ENCODE measurements at places on chromosomes 5 and 9.
A peak's percentile ranks its signal among the peaks of the same experiment; 100 is the strongest.

DNA sequence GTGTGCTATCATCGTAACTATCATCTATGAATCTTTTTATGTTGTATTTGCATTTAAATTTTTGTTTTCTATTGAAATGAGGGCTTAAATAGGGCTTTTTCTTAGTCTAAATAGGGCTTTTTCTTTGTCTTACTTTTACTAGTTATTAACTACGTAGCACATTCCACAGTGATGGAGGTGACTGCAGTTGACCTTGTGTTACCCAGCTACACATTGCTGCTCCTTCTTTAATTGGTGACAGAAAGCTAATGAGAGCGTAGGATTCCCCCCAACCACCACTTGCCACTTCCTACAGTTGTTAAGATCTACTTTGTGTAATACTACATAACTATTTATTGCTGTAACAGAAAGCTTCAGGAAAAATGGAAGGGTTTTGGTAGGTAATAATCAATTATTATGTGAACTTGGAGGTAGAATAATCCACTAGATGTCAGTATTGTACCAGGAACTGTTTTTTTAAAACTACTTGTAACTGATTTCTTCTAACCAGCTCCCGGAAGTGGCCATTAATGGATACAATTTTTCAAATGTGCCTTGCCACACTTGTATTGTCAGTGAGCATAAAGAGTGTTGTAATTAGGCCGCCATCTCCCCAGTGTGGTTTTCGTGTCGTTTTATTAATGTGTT is 18.0 kb downstream of the MTRR start:
- no peak for DNase-seq

DNA sequence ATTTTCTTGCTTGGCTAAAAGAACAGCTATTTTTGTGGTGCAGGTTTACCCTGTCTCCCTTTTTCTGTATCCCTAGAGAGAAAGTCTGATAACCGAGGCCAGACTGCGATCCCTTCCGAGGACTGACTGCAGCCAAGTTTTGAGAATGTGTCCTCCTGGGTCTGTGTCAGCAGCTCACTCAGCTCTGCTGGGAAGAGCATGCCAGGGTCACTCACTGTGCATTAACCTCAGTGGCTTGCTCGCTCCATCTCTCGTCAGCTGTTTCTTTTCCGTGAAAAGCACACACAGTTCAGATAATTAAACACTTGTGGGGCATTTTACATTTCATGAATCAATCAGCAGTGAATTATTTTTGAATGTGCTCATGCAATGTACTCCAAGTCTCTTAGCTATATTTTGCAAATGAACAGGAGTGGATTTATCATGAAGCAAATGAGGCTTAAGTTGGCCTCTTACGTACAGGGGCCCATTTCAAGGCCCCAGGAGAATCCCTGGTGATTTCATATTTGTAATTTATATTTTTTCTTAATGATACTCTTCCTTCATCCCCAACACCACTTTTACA is 252.1 kb downstream of the SMARCA2 start:
- no peak for DNase-seq

GRCh38 chr9:37790096-37790495 is 5.2 kb upstream of the EXOSC3 start:
- no peak for DNase-seq

DNA sequence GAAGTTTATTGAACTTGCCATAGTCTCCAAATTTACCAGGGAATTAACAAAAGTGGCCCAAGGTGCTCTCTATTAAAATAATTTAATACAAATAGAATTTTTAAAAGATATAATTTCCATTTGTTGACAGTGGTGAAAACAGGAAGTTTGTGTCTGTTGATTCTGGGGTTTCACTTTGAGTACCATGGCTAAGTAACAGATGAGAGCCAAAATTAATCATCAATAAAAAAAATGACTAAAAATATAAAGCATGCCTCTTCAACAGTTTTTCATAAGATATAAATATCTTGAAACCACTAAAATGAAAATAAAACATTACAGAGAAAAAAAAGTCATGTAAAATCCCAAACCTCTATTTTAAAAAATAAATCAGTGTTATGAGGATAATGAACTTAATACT is 49.8 kb downstream of the SGCD start:
- DNase-seq = no peak

DNA sequence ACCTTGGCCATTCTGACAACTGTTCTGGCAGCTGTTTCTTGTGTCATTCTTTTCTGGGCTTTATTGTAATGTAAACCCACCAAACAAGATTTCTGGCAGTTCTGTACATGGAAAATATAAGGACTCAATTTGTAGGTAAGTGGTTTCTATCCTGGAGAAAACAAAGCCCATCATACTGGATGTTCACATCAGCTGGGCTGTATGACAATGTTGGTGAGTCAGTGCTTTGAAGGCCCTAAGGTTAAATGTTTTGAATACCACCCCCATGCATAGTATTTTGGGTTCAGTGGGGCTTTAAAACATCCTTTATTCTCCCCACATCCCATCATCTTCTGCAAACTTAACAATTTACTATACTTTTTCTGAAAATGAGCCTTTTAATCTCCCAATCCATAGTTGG is 52.5 kb downstream of the SH3GL2 start:
- DNase-seq = no peak

- no peak for DNase-seq
These were observed 1014.1 kb downstream of the PTPRD start for GRCh38 chr9:9598723-9599122.

GRCh38 chr9:112863746-112864145 is 26.9 kb downstream of the SLC46A2 start:
- DNase-seq = no peak

- no peak for DNase-seq
These were observed 211.2 kb downstream of the DAB2IP start for GRCh38 chr9:121862371-121863332.

- DNase-seq = no peak
These were observed 60.0 kb upstream of the SARDH start for GRCh38 chr9:133798160-133798559.

DNA sequence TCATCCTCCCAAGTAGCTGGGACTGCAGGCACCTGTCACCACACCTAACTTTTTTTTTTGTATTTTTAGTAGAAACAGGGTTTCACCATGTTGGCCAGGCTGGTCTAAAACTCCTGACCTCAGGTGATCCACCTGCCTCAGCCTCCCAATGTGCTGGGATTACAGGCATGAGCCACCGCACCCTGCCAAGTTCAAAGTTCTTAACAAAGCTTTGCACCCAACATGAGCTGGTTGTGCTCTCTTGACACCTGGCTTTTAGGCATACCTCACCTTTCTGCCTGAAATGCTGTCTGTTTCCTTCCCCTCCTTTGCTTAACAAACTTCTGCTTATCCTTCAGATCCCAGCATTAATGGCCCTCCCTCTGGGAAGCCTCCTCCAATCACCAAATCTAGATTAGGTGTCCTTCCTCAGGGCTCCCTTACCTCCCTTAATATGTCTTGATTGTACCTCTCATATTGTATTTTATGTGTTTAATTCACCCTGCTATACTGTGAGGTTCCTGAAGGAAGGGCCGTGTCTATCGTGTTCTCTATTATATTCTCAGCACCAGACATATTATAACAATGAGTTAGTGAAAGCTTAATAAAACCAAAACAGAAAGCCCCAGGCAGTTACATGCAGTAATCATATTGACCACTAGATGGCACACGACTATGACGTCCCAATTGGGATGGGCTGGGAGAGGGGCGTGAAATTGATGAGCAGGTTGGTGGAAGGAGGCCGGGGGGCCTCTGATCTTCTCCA is 62.9 kb upstream of the PPARGC1B start:
- DNase-seq = peak; percentile 37

DNA sequence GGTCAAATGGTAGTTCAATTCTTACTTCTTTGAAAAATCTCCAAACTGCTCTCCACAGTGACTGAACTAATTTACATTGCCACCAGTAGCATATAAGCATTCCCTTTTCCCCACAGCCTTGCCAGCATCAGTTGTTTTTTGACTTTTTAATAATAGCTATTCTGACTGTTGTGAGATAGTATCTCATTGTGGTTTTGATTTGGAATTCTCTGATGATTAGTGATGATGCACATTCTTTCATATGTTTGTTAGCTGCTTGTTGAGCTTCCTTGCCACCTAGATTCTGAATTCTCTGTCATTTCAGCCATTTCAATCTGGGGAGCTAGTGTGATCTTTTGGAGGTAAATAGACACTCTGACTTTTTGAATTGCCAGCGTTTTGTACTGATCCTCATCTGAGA is 24.0 kb downstream of the CDK20 start:
- DNase-seq = no peak

GRCh38 chr9:133892193-133892920 is 99.8 kb downstream of the VAV2 start:
- DNase-seq = no peak

DNA sequence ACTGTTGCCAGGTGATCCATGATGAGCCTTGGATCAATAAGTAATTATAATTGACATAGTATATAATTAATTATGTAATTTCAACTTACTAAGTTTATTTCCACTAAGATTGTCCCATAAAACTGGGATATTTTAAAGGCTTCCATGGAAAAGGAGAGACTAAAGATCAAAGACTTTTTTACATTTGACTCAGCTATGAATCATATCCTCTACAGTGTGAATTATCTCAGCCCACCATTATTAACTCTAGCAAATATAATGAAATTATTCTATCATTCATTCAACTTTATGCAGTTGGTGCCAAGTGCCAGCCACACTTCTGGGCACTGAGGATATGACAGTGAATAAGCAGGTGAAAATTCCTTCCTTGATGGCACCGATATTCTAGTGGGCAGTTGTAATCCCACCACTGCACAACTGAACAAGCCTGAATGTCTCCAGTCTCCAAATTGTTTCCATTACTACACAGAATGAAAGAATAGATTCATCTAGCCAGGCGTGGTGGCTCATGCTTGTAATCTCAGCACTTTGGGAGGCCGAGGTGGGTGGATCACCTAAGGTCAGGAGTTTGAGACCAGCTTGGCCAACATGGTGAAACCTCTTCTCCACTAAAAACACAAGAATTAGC is 21.9 kb upstream of the TXN start:
- no peak for DNase-seq

DNA sequence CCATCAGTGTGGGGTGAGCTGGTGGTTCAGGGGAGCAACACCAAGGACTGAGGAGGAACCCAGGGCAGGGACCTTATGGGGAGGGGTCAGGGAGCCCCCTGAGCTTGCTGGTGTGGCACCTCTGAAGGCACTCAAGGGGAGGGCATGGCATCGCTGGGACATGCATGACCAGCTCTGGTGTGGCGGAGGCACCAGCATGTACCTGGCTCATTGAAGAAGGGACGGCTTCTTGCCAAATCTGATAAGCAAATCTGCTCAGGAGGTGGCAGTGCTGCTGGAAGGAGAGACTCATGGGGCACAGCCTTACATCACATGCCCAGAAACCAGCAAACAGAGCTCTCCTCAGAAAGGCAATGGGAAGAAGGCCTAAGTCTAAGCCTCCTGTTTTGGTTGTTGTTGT is 421.8 kb downstream of the SEMA5A start:
- DNase-seq = no peak

DNA sequence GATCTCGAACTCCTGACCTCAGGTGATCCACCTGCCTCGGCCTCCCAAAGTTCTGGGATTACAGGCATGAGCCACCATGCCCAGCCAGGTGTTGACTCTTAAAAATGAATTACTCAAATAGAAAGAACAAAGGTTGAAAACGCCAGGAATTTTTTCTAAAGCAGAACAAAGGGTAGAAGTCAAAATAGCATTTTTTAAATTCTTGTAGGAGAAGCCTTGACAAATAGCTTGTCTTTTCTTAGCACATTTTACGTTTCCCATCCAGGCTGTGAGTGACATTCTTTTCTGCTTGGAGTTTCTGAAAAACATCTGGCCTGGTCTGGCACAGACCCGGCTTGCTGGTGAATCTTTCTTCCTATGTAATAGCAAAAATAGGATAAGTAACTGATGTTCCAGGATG is 169.4 kb upstream of the ZNF462 start:
- DNase-seq = no peak

- no peak for DNase-seq
These were observed 183.3 kb downstream of the IRX1 start for GRCh38 chr5:3778945-3779344.

GRCh38 chr9:74865177-74865576 is 22.5 kb downstream of the TRPM6 start:
- no peak for DNase-seq

GRCh38 chr5:80117446-80117845 is 82.3 kb downstream of the THBS4 start:
- no peak for DNase-seq

DNA sequence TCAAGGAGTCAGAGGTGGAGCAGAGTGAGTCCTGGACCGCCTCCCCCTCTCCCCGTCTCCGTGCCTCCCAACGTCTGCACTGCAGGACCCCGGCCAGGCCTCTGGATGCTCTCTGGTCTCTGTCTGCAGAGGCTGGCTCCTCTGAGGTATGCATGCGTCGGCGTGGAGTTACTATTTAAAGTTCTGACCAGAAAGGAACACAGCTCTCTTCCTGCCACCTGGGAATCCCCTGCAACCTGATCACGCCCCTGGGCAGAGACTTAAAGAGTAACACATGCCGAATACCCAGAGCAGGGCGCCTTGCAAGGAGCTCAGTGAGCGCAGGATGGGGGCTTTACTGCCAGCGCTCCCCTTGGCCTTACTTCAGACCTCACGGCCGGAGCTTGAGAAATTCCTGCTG is 16.0 kb downstream of the ANXA6 start:
- DNase-seq = no peak

- DNase-seq = no peak
These were observed 244.2 kb upstream of the PIK3R1 start for GRCh38 chr5:67971223-67971830.

- no peak for DNase-seq
These were observed 5.0 kb downstream of the DPP7 start for GRCh38 chr9:137109250-137110146.

- DNase-seq = no peak
These were observed 60.9 kb upstream of the CHD1 start for GRCh38 chr5:98989727-98990126.

- no peak for DNase-seq
These were observed 24.3 kb upstream of the SEMA6A start for GRCh38 chr5:116598911-116599310.

DNA sequence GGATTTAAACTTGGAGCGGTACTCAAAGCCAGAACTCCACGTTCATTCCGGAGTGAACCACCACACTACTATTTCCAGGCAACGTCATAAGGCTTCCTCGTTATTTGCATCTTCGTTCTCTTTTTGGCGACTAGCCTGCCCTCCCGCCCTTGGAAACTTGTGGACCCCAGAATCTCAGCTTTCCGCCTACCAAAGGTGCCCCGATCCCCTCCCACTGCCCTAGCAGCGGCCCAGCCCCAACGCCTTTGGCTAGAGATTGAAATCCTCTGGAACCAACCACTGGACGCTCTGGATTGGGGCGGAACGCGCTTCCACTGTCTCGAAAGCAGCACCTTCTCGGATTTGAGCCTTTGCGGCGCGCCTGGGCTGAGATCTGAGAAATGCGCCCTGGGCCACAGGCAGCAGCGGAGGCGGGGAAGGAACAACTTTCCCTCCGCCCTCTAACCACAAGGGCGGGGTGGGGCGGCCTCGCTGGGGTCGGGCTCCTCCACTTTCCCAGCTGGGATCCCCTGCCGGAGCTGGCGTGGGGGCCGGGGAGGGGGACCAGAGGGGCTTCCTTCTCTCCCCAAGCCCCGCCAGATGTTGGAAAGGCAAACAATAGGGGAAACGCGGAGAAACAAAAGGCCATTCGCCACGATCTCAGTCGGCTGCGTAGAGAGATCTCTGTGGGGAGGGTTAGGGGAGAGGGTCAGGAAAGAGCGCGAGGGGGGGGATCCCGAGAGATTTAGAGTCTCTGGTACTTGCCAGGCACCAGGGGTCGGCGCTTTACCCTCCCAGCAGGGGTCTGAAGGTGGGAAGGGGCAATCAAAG is 1.3 kb downstream of the MOB3B start:
- peak; percentile 75 for DNase-seq
